ENCODE measurements at places on chromosomes 13 and 19. TPM values are rescaled to one million over a fixed set of nuclear protein-coding genes. Genes with fewer than 3 reads are reported as not detected.

Gene ZNF226
- 6.7 TPM for total RNA-seq

Gene S1PR4
- total RNA-seq: 51.9 TPM

DNA sequence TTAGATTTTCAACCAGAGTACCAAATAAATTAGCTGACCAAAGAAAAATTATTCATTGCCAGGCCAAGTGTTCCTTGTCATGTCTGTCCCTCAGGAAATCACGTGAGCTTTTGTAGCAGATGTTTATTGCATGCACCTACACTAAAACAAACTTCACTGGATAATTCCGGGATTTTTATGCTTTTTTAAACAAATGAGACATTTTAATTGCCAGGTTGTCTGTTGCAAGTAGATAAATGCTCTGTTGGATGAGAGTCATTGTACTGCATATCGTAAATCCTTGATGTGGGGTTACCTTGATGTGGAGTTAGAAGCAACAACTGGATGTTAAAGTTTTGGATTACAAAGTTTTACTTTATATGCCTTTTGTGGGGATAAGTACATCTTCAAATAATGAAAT lies 1187.7 kb upstream of the PCDH9 start:
- H3K27me3 ChIP-seq: no peaks in the 10 kb centered on the region
- peaks cover 2% of the 10 kb centered on the region for H3K36me3 ChIP-seq
- H3K4me1 ChIP-seq: no peaks in the 10 kb centered on the region

GRCh38 chr19:43741075-43741825 lies 13.5 kb downstream of the SMG9 start:
- H3K4me1 ChIP-seq: peaks cover 6% of the 10 kb centered on the region
- H3K36me3 ChIP-seq: peaks cover 59% of the 10 kb centered on the region
- DNase-seq: no peak
- no peaks in the 10 kb centered on the region for H3K27me3 ChIP-seq

GRCh38 chr19:35703343-35703742 lies 1.0 kb upstream of the ZBTB32 start:
- H3K36me3 ChIP-seq: peaks cover 2% of the 10 kb centered on the region
- no peak overlapping the region for H3K27ac ChIP-seq
- no peak overlapping the region for H3K4me3 ChIP-seq
- peaks cover 15% of the 10 kb centered on the region for H3K4me1 ChIP-seq
- no peak for DNase-seq
- no peaks in the 10 kb centered on the region for H3K27me3 ChIP-seq

DNA sequence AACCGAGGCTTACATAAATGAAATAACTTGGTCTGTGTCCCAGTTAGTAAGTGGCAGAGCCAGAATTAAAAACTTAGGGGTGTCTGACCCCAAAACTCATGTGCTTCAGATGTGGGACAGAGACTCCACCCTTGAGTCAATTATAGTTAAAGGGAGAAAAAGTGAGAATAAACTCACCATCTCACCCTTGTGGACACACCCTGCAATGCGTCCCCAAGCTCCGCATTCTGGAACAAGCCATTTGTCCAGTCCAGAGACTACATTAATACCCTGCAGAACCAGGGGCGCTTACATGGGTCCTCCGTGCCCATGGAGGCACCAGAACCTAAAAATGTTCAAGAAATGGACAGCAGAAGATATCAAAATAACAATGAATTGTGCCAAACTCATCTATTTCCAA lies 207.0 kb upstream of the ZNF507 start:
- H3K27ac ChIP-seq: no peak overlapping the region
- H3K36me3 ChIP-seq: no peaks in the 10 kb centered on the region
- H3K4me1 ChIP-seq: no peaks in the 10 kb centered on the region
- no peak overlapping the region for H3K4me3 ChIP-seq

DNA sequence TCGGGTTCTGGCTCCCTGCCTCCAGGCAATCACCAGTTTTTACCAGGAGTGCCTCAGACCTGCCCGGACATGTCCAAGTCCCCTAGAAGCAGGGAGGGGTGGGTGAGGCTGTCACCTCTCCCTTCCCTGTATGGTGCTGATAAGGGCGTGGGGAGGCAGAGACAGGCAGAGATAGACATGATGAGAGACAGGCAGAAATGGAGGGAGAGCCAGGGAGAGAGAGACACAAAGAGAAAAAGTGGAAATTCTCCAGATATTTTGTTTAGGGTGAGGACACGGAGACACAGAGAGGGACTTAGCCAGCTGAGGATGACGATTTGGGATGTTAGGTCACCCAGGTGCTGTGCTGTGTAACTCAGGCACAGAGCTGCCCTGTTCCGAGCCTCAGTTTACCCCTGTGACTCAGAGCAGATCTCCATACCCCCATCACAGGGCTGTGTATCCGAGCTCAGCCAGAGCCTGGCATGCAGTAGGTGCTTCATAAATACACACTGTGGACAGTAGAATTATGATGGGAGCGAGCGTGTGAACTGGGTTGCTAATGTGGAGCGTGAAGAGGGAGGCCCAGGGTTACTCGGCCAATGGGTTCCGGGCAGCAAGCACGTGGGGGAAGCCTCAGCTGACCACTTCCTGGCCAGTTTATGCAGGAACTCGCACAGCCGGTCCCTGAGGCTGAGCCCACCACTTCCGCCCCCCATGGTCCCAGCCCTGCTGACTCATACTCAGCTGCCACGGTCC lies 11.9 kb upstream of the GDF15 start:
- peak; percentile 91 for DNase-seq
- H3K36me3 ChIP-seq: no peaks in the 10 kb centered on the region
- peaks cover 10% of the 10 kb centered on the region for H3K4me1 ChIP-seq
- peak overlapping the region; percentile 18 for H3K4me3 ChIP-seq
- H3K27ac ChIP-seq: peak overlapping the region; percentile 77

GRCh38 chr13:99446242-99446641 lies 55.0 kb upstream of the TM9SF2 start:
- no peak for DNase-seq
- peaks cover 6% of the 10 kb centered on the region for H3K4me1 ChIP-seq
- H3K36me3 ChIP-seq: no peaks in the 10 kb centered on the region
- H3K27ac ChIP-seq: no peak overlapping the region
- peaks cover 4% of the 10 kb centered on the region for H3K27me3 ChIP-seq

DNA sequence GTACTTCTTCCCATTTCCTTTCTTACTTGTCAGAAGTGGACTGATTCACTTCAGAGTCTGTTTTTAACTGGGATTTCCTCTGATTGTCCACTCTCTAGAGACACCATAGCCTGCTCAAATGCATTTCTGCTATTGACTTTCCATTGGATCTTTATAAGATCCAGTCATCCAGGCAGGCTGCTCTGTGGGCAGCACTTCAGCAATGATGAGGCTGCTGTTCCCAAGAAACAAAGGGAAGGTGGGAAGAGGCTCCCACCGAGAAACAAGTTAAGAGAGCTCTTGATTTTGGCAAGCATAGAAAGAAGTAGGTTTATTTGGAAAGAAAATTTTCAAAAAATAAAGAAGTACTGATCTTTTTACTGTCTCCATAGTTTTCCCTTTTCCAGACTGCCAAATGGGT lies 125.8 kb upstream of the STARD13 start:
- H3K4me3 ChIP-seq: no peak overlapping the region
- no peaks in the 10 kb centered on the region for H3K36me3 ChIP-seq

DNA sequence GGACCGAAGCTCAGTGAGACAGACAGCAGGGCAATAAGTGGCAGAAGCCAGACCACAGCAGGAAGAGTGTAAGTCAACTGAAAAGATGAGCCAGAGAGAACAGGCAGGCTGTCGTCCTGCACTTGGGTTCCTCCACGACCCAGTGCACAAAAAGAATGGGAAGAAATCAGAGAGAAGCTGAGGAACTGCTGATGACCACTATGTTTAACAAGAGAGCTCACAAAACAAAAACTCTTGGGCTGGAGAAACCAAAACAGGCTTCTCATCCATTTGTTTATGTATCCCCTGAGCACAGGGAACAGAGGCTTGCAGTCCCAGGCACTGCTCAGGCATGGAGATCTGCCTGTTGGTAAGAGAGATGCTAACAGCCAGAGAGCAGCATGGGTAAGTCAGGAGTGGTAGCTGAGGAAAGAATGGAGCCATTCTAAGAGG lies 14.0 kb downstream of the AKAP8L start:
- peak overlapping the region; percentile 58 for H3K27ac ChIP-seq
- peaks cover 30% of the 10 kb centered on the region for H3K4me1 ChIP-seq
- H3K4me3 ChIP-seq: no peak overlapping the region
- no peaks in the 10 kb centered on the region for H3K27me3 ChIP-seq
- no peak for DNase-seq
- peaks cover 10% of the 10 kb centered on the region for H3K36me3 ChIP-seq

DNA sequence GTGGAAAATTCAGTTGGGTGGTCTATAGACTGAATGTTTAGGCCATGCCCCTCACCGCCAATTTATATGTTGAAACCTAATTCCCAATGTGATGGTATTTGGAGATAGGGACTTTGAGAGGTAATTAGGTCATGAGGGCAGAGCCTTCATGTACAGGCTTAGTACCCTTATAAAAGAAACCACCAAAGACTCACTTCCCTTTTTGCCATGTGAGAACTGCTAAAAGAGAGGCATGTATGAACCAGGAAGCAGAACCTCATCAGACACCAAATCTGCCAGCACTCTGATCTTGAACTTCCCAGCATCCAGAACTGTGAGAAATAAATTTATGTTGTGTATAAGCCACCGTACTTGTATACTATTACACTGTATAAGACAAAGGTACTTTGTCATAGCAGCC lies 40.6 kb downstream of the UQCRFS1 start:
- peaks cover 3% of the 10 kb centered on the region for H3K36me3 ChIP-seq
- H3K27me3 ChIP-seq: peaks cover 3% of the 10 kb centered on the region
- H3K4me1 ChIP-seq: peaks cover 3% of the 10 kb centered on the region
- no peak overlapping the region for H3K4me3 ChIP-seq
- H3K27ac ChIP-seq: no peak overlapping the region
- DNase-seq: no peak

DNA sequence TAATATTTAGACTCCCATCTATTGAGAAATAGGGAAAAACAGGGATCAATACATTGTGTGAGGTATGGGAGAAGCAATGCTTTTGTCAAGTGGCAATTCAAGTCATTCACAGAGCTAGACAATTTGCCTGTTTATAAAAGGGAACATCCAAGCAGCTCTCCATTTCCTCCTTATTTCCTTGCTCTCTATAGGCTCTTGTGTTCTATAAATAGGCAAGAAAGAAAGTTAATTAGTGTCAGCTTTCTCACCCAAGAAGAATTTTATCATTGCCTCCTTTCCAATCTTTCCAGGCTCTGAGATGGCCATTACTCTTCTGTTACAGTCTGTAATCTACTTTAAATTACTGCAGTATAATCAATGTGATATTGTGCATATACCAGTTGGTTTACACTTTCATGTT lies 199.9 kb downstream of the LHFPL6 start:
- H3K36me3 ChIP-seq: no peaks in the 10 kb centered on the region
- no peak overlapping the region for H3K4me3 ChIP-seq
- no peak for DNase-seq
- peaks cover 4% of the 10 kb centered on the region for H3K27me3 ChIP-seq

- peaks cover 49% of the 10 kb centered on the region for H3K36me3 ChIP-seq
- H3K4me1 ChIP-seq: peaks cover 45% of the 10 kb centered on the region
- peak overlapping the region; percentile 98 for H3K4me3 ChIP-seq
- DNase-seq: peak; percentile 100
- no peaks in the 10 kb centered on the region for H3K27me3 ChIP-seq
- H3K27ac ChIP-seq: peak overlapping the region; percentile 98
Observed at GRCh38 chr19:51367565-51368365, 1.0 kb downstream of the CLDND2 start.

DNA sequence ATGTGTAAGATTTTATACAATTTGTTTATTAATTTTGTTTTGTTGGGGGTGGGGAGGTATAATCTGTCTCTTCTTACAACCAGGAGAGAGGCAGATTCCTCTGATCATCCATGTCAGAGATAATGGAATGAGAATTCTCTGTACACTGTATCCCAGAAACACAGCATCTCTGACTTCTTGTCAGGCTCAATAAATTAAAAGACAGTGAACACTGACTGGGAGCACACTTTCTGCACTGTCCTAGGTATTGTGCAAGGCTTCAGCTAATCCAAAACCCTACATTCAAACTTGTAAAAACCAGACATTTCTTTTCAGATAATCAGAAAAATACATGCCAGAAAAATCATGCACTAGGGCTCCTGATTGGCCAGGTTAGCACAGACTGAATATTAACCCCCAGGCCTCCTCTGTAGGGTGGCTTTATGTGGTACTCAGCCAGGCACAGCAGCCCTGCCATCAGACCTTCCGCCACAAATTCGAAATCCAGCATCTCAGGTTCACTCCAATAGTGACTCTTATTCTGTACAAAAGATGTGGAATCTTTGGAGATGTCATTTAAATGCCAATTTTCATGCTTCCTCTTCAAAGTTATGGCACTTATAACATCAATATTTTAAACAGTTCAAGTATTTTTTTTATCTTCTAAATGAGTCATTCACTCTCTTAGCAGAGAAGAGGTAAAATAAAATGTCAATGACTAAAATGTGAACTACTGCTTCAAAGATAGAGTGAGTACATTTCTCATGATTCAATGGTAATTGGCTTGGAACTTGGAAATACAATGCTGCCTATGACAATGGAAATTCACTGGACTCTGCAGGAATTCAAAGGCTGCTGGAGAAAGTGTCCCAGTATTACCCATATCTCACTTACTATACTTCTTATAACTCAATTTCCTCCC lies 211.5 kb downstream of the KLF12 start:
- peak; percentile 12 for DNase-seq
- no peaks in the 10 kb centered on the region for H3K27me3 ChIP-seq

DNA sequence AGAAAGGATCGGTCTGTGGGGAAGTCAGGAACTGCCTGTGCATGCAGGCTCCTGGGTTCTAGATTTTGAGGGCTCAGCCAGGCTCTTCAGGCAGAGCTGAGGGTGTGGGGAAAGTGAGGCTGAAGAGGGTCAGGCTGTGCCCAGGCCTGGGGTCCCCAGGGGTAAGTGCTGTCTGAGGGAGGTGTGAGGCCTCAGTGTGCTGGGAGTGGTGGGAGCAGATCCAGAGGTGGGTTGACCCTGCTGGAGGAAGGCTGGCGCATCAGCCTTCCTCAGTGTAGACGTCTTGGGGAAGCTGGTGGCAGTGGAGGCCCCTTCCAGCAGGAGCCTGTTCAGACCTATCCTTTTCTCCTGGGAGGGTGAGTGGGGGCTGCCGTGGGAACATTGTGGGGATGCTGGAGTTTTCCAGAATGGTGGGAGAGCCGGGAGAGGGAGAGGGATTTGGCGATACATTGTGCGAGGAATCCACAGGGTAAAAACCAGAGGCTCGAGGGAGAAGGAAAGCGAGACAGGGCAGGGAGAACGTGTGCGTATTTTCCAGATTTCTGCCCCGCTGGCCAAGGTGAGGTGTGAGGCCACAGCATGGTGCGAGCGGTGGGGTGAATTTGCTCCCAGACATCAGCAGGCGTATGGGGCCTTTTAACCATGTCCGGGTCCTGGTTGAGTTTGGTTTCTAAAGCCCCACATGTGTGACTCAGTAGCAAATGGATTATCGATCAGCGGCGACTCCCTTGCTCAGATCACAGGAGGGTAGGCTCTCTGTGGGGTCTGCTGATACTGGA lies 237.7 kb downstream of the TEX29 start:
- no peak for DNase-seq
- H3K36me3 ChIP-seq: no peaks in the 10 kb centered on the region
- no peaks in the 10 kb centered on the region for H3K4me1 ChIP-seq

DNA sequence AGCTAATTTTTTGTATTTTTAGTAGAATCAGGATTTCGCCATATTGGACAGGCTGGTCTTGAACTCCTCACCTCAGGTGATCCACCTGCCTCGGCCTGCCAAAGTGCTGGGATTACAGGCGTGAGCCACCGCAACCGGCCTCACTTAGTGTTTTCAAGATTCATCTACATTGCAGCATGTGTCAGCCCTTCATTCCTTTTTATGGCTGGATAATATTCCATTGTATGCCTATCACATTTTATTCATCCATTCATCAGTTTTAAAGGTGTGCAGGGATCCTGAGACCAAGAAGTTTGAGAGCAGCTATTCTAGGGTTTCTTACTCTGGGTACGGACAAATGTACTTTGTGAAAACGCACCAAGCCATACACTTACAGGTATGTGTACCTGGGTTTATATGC lies 9.1 kb downstream of the COQ8B start:
- H3K4me1 ChIP-seq: peaks cover 5% of the 10 kb centered on the region
- H3K27ac ChIP-seq: no peak overlapping the region
- H3K4me3 ChIP-seq: no peak overlapping the region
- H3K36me3 ChIP-seq: peaks cover 31% of the 10 kb centered on the region
- H3K27me3 ChIP-seq: no peaks in the 10 kb centered on the region
- no peak for DNase-seq

All from activated CD8-positive, alpha-beta T cell treated with anti-CD3 and anti-CD28 coated beads for 36 hours (primary cell).